Right hindlimb (tissue), 1 donor: ENCODE measurements at places on chromosomes 12 and 14.

- DNase-seq, result no peak
These were observed 501.0 kb downstream of the RERGL start for GRCh38 chr12:17588968-17589367.

DNA sequence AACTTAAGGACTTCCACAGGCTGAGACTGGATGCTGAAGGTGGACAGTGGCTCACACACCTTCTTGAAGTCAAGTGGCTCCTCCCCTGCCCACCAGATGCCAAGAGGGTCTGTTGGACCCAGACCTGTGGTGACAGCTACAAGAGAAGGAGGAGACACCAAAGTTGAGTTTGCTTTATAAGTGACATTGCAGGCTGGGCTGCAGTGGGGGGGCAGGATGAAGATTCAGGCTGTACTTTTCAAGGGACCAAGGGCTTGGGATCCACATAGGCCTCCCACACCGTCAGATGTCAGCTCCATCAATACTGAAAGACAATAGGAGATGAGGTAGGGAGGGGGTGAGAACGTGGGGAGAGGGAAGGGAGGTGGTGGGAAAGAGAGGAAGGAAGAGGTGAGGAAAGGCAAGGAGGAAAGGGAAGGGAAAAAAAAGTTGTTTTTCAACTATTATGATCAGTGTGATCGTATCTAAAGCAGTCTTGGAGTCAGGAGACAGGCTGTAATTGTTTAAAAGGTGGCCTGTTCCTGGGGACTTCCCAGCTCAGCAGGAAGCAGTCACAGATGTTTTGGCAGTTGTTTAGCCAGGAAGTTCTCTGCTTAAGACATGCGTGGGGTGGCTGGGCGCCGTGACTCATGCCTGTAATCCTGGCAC, 84.1 kb upstream of the RESF1 start:
- peak; percentile 28 for DNase-seq

- peak; percentile 41 for DNase-seq
These were observed 29.3 kb upstream of the ATF1 start for GRCh38 chr12:50734409-50735263.

- peak; percentile 57 for DNase-seq
These were observed 14.8 kb upstream of the CALM1 start for GRCh38 chr14:90381999-90382451.

- DNase-seq, result no peak
These were observed 454.8 kb downstream of the AEBP2 start for GRCh38 chr12:19894050-19894449.

- DNase-seq, result peak; percentile 60
These were observed 1117.5 kb downstream of the AACS start for GRCh38 chr12:126182619-126183236.
